RWPE2 (cell line): ENCODE measurements at places on chromosomes 12 and 14.

DNA sequence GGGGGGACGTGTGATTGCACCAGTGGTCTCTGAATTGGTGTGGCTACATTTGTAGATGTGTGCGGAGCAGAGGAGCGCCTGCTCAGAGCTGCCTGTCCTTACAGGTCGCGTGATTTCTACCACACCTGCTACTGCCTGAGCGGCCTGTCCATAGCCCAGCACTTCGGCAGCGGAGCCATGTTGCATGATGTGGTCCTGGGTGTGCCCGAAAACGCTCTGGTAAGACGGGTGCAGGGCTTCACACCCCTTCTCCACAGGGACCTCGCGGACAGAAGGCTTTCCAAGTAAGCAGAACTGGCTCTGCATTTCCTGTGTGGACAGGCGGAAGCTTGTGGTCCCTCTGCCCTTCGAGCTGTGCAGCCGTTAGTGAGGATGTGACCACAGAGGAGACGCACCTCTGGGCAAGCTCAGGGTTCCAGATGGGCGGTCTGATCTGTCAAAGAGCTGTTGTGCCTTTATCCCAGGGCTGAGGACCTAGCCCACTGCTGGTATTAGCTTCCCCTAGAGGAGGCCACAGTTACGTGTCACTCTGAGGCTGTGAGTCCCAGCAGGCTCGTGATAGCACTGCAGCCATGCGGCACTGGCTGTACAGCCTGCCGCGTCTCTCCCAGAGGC lies 47.7 kb downstream of the MAX start:
- peak; percentile 59 for DNase-seq

DNA sequence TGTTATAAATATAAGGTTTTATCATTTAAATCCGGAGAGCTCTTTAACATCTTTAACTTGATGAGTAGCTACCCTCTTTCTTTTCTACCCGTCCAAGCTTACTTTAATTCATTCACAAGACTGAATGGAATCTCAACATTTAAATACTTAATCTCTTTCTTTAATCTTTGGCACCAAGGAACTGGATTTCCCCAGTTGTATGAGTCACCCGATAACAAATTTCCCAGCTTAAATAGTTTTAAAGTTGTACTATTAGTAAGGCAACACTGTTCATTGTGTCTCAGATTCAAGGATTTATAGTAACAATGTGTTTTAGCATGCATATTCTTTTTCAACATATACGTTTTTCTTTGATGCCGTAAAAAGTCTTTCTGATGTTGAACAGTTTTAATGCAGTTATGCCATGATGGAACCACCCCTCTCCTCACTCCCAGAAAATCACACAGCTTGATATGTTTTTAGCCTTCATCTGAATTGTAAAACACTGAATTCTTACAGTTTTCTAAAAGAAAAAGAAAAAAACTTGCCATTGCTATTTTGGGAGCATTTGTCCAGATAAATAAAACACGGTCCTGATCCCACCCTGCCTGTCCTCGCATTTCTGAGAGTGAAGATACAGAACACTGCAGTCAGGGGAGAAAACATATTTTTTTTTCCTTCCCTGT lies 16.0 kb upstream of the LRP6 start:
- no peak for DNase-seq

GRCh38 chr12:114684870-114685273 lies 897 bp upstream of the TBX3 start:
- DNase-seq = no peak

GRCh38 chr12:49730568-49731101 lies 10.7 kb upstream of the TMBIM6 start:
- no peak for DNase-seq

DNA sequence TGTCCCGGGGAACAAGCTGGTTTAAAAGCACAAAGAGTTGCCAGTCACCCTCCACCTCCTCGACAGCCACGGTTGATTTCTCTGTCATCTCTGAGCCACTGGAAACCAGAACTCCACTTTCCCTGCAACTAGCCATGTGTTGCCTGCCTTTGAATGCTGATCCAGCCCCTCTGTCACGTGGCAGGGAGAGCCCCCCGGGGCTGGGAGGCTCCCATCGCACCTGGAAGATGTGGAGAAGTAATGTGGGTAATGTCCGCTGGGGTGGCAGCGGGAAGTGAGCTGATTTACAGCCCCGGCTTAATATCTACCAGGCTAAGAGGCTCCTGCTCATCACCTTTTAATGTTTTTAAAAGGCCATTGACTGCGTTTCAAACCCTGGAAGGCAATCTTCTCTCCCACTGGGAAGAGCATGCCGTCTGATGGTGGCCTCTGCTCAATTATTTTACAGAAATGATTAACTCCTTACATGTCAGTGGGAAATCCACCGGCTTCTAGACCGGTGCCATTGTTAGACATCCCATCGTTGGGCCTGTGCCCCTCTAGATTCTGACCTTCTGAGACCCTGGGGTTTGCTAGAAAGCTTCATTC lies 7.4 kb downstream of the PRIMA1 start:
- DNase-seq = no peak

GRCh38 chr14:65774041-65774440 lies 361.5 kb downstream of the FUT8 start:
- DNase-seq = no peak

DNA sequence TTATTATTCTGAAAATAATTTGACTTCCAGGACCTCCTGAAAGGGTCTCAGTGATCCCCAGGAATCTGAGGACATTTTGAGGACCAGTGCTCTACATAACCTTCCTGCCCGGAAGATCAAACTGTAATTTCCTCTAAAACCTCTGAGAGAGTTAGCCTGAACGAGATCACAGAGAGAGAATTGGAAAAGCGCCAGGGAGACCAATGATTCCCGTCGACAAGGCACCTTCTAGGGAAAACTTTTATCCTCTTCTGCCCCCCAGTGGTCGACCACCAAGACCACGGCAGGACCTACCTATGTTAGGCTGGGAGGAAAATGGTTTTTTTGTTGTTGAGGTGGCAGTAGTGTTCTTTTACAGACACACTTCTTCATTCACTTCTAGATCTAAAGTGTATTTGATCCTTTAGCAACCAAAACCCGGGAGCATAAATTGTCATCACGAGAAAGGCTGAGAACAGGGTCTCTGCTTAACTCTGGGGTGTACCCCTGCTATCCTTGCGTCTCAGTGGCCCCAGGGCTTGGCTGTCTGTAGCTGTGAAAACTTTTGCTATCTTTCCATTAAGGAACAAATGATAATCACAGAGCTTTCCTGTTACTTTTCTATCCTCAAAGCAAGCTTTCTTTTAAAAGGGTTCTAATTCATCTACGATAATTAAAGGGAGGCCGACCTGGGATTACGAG lies 62.9 kb upstream of the NID2 start:
- DNase-seq = no peak

DNA sequence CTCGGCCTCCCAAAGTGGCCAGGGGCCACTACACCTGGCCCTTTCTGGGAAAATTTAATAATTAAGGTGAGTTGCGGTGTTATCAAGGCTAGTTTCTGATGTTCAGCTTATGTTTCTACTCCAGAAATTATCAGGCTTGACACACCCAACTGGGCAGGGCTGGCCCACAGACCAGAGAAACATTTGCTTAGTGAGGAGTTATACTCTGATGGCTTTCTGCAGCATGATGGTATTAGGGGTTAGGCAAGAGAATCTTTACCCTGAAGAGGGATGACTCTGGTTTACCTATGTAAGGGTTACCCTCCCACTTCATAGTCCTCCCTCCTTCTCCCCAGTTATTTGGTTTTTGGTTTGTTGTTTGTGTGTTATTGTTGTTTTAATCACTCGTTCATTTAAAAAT lies 24.5 kb upstream of the HECTD1 start:
- peak; percentile 18 for DNase-seq
